Liver (tissue), 10 donors: ENCODE measurements at places on chromosomes 13 and 19. TPM values are rescaled to one million over a fixed set of nuclear protein-coding genes. Genes with fewer than 3 reads are reported as not detected.
A peak's percentile ranks its signal among the peaks of the same experiment; 100 is the strongest.

The PEPD gene
- total RNA-seq = 102 TPM

The ZNF577 gene
- 3.1 TPM for total RNA-seq

The ZNF530 gene
- total RNA-seq = 7.1 TPM

GRCh38 chr13:96525715-96526114 lies 435.8 kb downstream of the HS6ST3 start:
- DNase-seq = no peak
- H3K27me3 ChIP-seq = no peaks in the 10 kb centered on the region
- no peak overlapping the region for H3K27ac ChIP-seq

DNA sequence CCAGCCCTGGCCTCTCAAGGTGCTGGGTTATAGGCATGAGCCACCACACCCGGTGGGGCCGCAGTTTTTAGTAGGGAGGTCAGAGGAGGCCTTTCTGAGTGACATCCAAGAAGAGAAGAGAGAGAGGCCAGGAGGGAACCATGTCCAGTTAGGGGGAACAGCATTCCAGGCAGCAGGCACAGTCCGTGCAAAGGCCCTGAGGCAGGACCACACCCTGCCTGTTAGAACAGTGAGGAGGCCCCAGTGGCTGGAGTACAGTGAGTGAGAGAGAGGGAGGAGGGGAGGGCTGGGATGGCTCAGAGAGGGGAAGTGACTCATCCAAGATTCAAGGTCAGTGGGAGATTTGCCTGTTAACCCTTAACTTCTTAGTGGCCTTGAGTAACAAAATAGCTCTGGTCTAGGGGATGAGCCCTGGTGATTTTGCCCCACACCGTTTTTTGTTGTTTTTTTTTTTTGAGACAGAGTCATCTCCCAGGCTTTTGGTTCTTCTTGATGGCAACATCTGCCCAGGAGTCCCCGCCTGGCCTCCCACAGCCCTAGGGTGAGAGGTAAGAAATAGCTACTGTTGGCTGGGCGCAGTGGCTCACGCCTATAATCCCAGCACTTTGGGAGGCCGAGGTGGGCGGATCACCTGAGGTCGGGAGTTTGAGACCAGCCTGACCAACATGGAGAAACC lies 2.7 kb upstream of the PLIN3 start:
- H3K4me1 ChIP-seq = peaks cover 10% of the 10 kb centered on the region
- no peaks in the 10 kb centered on the region for H3K36me3 ChIP-seq
- no peak for DNase-seq
- no peaks in the 10 kb centered on the region for H3K27me3 ChIP-seq
- H3K27ac ChIP-seq = no peak overlapping the region
- H3K4me3 ChIP-seq = no peak overlapping the region

- no peak overlapping the region for H3K27ac ChIP-seq
- no peaks in the 10 kb centered on the region for H3K27me3 ChIP-seq
- H3K36me3 ChIP-seq = no peaks in the 10 kb centered on the region
- DNase-seq = no peak
- peaks cover 35% of the 10 kb centered on the region for H3K4me1 ChIP-seq
- H3K4me3 ChIP-seq = no peak overlapping the region
Measured at GRCh38 chr19:19457671-19458070, 52.2 kb downstream of the GATAD2A start.

The PCDH8 gene
- total RNA-seq = not detected

- H3K27ac ChIP-seq = peak overlapping the region; percentile 82
- no peaks in the 10 kb centered on the region for H3K27me3 ChIP-seq
- DNase-seq = no peak
- peaks cover 50% of the 10 kb centered on the region for H3K4me1 ChIP-seq
Measured at GRCh38 chr19:55252760-55253663, 5.8 kb downstream of the PPP6R1 start.

DNA sequence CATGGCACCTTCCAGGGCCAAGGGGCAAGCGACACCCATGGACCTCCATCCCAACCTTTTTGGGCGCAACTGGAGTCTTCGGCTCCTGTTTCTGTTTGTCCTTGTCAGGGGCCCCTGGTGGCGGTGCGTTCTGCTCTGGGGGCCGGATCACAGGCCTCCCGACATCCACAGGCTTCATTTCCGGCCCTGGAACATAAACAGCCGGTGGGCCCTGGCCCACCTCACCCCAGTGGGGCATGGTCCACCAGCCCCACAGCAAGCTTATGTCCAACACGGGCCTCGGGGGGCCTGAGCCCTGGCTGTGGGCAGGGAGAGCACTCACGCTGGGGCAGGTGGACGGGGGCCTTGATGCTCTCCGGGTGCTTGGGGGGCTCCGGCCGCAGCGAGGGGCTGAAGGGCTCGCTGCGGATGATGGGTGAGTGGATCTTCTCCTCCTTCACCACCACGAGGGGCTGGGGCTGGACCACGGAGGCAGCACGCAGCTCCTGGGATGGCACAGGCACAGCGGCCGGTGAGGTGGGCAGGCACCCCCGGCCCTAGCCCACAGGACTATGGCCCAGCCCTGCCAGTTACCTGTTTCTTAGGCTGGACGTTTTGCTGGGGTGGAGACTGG lies 7.2 kb upstream of the EPHX3 start:
- no peak for DNase-seq
- no peak overlapping the region for H3K27ac ChIP-seq
- no peaks in the 10 kb centered on the region for H3K27me3 ChIP-seq
- H3K4me1 ChIP-seq = no peaks in the 10 kb centered on the region
- peaks cover 13% of the 10 kb centered on the region for H3K36me3 ChIP-seq
- H3K4me3 ChIP-seq = no peak overlapping the region

DNA sequence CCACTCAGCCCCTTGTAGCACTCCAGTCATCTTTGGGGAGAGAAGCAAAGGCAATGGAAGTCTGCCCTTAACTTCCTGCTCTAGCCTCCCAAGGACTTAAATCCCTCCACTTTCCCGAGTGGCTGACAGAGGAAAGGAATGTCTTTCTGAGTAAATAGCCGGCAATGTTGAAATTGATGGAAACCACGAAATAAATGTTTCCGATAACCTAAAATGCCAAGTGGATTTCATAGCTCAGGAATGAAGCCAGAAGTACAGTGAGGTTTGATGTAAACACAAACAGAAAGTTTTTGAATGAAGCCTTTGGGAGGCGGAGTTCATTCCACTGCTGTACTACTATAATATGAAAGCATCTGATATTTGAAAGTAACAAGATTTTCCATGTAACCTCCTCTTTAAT lies 14.0 kb upstream of the TBC1D4 start:
- H3K27me3 ChIP-seq = no peaks in the 10 kb centered on the region
- H3K27ac ChIP-seq = no peak overlapping the region
- no peak for DNase-seq
- no peak overlapping the region for H3K4me3 ChIP-seq

The ELSPBP1 gene
- total RNA-seq = not detected

DNA sequence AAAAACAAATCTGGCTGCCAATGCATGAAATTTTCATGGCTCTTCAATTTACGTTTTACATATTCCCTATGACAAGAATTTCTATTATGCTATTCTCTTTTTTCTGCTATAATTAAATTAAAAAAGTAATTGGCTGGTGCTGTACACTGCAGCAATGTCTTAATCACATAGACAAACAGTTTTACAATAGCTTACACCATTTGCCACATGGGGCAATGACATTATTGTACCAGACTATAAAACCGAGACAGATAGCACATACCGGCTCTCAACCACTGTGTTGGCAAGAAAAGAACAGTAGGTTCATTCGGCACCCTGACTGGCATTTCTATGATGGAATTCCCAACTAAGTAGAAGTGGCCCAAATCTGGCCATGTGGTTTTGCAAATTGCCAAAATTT lies 67.7 kb downstream of the DACH1 start:
- peaks cover 5% of the 10 kb centered on the region for H3K27me3 ChIP-seq
- H3K36me3 ChIP-seq = no peaks in the 10 kb centered on the region
- no peak overlapping the region for H3K4me3 ChIP-seq

- no peaks in the 10 kb centered on the region for H3K36me3 ChIP-seq
- no peak for DNase-seq
- H3K27ac ChIP-seq = no peak overlapping the region
Measured at GRCh38 chr19:13995878-13996765, 10.0 kb downstream of the RFX1 start.

DNA sequence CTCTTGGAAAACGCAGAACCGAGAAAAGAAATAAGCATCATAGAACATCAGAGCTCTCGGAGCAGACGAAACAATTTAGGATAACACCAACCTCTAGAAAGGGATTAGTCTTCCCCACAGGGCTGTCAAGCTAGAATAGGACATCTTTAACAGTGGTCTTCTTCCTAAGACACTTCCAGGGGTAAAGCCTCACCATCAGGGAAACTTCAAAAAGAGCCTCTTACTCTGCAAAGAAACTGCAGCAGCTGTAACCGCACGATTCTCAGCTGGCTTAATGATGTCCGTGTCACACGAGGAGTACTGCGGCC lies 642 bp downstream of the ZNF571 start:
- H3K36me3 ChIP-seq = peaks cover 1% of the 10 kb centered on the region
- H3K27me3 ChIP-seq = no peaks in the 10 kb centered on the region
- peak overlapping the region; percentile 95 for H3K4me3 ChIP-seq
- H3K27ac ChIP-seq = peak overlapping the region; percentile 94
- DNase-seq = no peak
- peaks cover 10% of the 10 kb centered on the region for H3K4me1 ChIP-seq

GRCh38 chr19:52963247-52963618 lies 552 bp upstream of the ZNF816 start:
- H3K4me1 ChIP-seq = peaks cover 10% of the 10 kb centered on the region
- DNase-seq = no peak
- no peaks in the 10 kb centered on the region for H3K36me3 ChIP-seq
- peak overlapping the region; percentile 69 for H3K4me3 ChIP-seq
- peak overlapping the region; percentile 25 for H3K27ac ChIP-seq

The SPC24 gene
- total RNA-seq = 72.5 TPM

DNA sequence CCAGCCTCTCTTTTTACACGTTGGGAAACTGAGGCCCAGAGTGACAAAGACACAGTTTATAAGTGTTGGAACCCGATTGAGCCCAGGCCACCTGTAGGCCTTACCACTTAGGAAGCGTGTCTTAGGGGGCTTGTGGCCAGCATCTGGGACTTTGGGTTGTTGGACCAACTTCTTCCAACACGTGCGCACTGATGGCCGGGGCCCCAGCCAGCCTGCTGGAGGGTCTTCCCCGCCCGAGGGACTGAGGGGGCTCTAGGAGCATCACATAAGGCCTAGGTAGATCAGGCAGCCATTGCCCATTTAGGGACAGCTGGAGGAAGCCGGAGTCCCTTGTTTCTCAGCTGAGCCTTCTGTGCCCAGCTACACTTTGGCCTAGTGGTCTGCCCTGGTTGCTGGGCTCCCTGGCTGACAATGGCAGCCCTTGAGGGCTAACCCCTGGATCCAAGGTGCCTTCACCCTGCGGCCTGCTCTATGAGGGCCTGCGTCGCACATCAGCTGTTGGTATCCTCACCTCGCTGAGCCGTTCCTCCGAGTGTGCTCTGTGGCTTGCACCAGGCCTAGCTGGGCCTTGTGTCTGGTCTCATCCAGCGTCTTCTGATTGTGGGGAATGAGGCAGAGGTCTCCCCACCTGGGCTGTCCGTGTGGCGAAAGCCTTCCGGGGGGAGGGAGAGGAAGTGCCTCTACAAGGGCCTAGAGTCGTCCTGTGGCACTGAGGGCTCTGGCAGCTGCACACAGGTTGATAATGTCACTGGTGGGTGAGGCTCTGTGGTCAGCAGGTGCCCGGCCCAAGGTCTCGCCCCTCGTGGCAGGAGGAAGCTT lies 1.2 kb downstream of the RAB11B start:
- H3K27me3 ChIP-seq = no peaks in the 10 kb centered on the region
- no peak for DNase-seq
- H3K4me3 ChIP-seq = peak overlapping the region; percentile 25

DNA sequence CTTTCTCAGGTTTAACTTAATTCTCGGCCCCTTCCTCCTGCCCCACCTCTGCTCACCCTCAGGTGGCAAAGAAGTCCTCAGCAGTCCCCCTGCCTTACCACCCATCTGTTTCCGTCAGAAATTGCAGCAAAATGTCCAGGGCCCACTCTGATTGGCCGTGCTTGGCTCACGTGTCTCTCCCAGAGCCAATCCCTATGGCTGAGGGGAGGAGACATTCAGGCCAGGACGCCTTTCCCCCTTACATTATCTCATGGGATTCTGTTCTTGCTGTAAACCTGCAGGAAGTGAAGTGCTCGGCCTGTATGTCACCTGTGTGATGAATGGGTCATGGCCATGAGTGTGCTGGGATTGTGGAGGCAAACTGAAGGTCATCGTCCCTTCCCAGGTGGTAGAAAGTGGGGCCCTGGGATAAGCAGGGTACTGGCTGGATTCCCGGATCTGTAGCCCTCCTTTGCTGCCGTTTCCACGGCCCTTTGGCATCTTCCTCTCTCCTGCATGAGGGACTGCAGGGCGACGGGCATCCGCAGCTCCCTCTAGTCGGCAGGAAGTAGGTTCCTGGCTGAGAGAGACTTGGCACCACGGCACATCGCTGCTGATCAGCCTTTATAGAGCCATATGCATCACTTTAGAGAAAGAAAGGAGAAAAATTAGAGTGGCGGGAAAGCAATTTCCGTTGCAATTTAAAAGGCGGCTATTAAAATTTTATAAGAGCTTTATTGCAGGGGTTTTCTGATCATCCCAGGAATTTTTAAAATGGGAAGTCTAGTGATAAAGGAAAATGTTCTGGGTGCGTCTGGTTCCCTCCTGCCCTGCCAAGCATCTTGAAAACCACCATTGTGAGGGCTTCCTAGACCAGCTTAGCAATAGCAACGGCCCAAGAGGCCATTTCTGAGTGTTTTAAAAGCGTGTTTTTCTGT lies 118.2 kb downstream of the SIPA1L3 start:
- no peaks in the 10 kb centered on the region for H3K4me1 ChIP-seq
- no peak overlapping the region for H3K4me3 ChIP-seq
- no peak overlapping the region for H3K27ac ChIP-seq

The DACH1 gene
- 1.9 TPM for total RNA-seq

The SIGLEC10 gene
- 4.9 TPM for total RNA-seq

The GSX1 gene
- not detected for total RNA-seq

The ILF3 gene
- 53.8 TPM for total RNA-seq

- no peaks in the 10 kb centered on the region for H3K27me3 ChIP-seq
- no peak overlapping the region for H3K4me3 ChIP-seq
- no peak overlapping the region for H3K27ac ChIP-seq
- H3K36me3 ChIP-seq = no peaks in the 10 kb centered on the region
Measured at GRCh38 chr13:48398450-48399095, 14.3 kb downstream of the LPAR6 start.

GRCh38 chr19:50925734-50926133 lies 14.5 kb upstream of the KLK4 start:
- DNase-seq = no peak
- no peaks in the 10 kb centered on the region for H3K36me3 ChIP-seq
- no peaks in the 10 kb centered on the region for H3K4me1 ChIP-seq

The SLC6A16 gene
- total RNA-seq = 0.19 TPM

DNA sequence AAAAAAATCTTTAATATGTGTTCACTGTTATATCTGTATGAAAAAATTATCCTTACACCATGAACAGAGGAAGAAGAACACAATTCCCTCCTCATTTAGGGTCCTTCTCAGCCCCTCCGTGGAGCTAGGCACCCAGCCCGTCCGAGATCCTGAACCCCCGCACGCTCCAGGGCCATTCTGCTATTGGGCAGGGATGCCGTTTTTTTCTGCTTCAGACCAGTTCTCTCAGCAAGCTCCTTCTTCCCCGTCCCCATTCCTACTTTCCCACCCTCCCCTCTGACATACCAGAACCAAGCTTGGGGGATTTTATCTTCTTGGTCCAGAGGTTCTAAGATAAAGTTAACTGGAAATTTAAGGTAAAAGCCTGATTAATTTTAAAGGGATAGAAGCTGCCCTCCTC lies 36.2 kb downstream of the ATP12A start:
- no peaks in the 10 kb centered on the region for H3K4me1 ChIP-seq
- H3K27ac ChIP-seq = no peak overlapping the region
- no peak for DNase-seq
- H3K4me3 ChIP-seq = no peak overlapping the region
- no peaks in the 10 kb centered on the region for H3K27me3 ChIP-seq

GRCh38 chr19:37946132-37946531 lies 39.1 kb downstream of the SIPA1L3 start:
- no peak overlapping the region for H3K27ac ChIP-seq
- no peaks in the 10 kb centered on the region for H3K27me3 ChIP-seq
- H3K36me3 ChIP-seq = no peaks in the 10 kb centered on the region
- H3K4me3 ChIP-seq = no peak overlapping the region
